ENCODE measurements at places on chromosomes 11 and 22.
A peak's percentile ranks its signal among the peaks of the same experiment; 100 is the strongest.

GRCh38 chr11:105357764-105358163 is 218.2 kb upstream of the CARD18 start:
- H3K4me3 ChIP-seq: no peak overlapping the region
- H3K4me1 ChIP-seq: no peaks in the 10 kb centered on the region
- H3K27ac ChIP-seq: no peak overlapping the region
- H3K36me3 ChIP-seq: no peaks in the 10 kb centered on the region
- no peaks in the 10 kb centered on the region for H3K27me3 ChIP-seq
- ATAC-seq: no peak

- no peaks in the 10 kb centered on the region for H3K4me1 ChIP-seq
- H3K4me3 ChIP-seq: no peak overlapping the region
- H3K27ac ChIP-seq: no peak overlapping the region
- peak; percentile 58 for ATAC-seq
Observed at GRCh38 chr11:65204646-65205601, 23.2 kb downstream of the CAPN1 start.

GRCh38 chr11:1200611-1201191 is 22.2 kb upstream of the MUC5B start:
- ATAC-seq: no peak
- H3K4me1 ChIP-seq: no peaks in the 10 kb centered on the region
- no peaks in the 10 kb centered on the region for H3K36me3 ChIP-seq
- no peak overlapping the region for H3K27ac ChIP-seq
- peaks cover 87% of the 10 kb centered on the region for H3K27me3 ChIP-seq

- no peak overlapping the region for H3K27ac ChIP-seq
- no peaks in the 10 kb centered on the region for H3K27me3 ChIP-seq
- no peak for ATAC-seq
- H3K36me3 ChIP-seq: no peaks in the 10 kb centered on the region
- no peak overlapping the region for H3K4me3 ChIP-seq
- H3K4me1 ChIP-seq: no peaks in the 10 kb centered on the region
Observed at GRCh38 chr11:73389134-73389525, 12.9 kb downstream of the RELT start.

DNA sequence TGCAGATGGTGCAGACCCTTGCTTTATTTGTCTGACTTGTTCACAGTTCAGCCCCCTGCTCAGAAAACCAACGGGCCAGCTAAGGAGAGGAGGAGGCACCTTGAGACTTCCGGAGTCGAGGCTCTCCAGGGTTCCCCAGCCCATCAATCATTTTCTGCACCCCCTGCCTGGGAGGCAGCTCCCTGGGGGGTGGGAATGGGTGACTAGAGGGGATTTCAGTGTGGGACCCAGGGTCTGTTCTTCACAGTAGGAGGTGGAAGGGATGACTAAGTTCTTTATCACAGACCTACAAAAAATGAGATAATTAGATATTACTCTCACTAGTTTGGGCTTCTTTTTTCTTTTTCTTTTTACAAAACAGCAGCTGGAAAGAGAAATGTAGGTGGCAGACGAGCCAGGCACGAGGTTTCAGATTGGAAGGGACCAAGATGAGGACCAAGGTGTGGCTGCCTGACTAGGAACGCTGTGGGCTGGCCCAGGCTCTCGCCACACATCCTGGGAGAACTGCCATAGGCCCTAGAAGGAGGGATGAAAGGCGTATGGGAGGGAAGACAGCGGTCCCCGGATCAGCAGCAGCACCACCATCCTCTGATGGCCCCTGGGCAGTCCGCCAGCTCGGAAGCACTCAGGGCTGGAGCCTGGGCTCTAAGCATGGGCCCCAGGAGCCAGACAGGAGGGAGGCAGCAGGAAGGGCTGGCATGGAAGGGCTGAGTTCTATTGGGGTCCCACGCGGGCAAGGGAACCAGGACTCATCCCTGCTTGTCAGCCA is 14.2 kb downstream of the TXN2 start:
- no peak for ATAC-seq
- no peaks in the 10 kb centered on the region for H3K36me3 ChIP-seq
- no peak overlapping the region for H3K4me3 ChIP-seq

GRCh38 chr11:26985943-26986342 is 8.0 kb upstream of the FIBIN start:
- no peak overlapping the region for H3K4me3 ChIP-seq
- H3K27me3 ChIP-seq: no peaks in the 10 kb centered on the region
- no peaks in the 10 kb centered on the region for H3K36me3 ChIP-seq
- peaks cover 6% of the 10 kb centered on the region for H3K4me1 ChIP-seq
- peak; percentile 56 for ATAC-seq

GRCh38 chr11:6547177-6547576 is 50.1 kb downstream of the DNHD1 start:
- no peak for ATAC-seq
- peaks cover 59% of the 10 kb centered on the region for H3K36me3 ChIP-seq
- H3K4me3 ChIP-seq: no peak overlapping the region
- no peaks in the 10 kb centered on the region for H3K27me3 ChIP-seq

- no peaks in the 10 kb centered on the region for H3K4me1 ChIP-seq
- ATAC-seq: no peak
- no peaks in the 10 kb centered on the region for H3K27me3 ChIP-seq
- H3K27ac ChIP-seq: no peak overlapping the region
Observed at GRCh38 chr11:102836290-102836875, 7.0 kb downstream of the MMP3 start.

DNA sequence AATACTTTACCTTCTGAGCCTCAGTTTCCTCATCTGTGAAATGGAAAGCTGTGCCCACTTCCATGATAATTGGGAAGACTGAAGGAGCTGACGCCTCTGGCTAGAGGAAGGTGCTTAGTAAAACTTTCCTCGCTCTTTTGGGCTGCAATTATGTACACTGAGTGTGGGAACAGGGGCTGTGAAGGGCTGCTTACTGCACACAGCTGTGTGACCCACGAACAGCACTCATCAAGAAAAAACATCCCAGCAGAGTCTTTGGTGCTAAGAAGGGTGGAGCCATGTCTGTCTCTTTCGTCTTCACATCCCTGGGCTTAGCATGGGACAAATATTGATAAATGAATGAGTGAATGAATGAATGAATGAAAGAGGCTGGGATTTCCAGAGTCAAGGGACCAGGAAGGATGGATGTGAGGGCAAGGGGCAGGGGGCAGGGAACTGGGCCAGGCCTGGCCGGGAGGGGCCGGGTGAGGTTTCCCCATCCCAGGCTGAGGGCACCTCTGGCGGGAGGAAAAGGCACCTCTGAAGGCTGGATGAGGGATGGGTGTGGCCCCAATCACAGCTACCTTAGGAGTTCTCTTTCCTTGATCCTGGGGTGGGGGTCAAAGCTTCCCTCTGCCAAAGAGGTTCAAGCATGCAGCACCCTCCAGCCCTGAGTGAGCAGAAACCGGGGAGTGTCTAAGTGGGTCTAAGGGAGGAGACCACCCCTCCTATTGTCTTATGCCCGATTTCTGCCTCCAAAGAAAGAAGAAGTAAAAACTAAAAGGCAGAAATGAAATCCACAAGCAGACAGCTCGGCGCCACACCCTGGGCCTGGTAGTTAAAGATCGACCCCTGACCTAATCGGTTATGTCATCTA is 9.2 kb upstream of the CD5 start:
- H3K4me1 ChIP-seq: no peaks in the 10 kb centered on the region
- no peak overlapping the region for H3K27ac ChIP-seq

DNA sequence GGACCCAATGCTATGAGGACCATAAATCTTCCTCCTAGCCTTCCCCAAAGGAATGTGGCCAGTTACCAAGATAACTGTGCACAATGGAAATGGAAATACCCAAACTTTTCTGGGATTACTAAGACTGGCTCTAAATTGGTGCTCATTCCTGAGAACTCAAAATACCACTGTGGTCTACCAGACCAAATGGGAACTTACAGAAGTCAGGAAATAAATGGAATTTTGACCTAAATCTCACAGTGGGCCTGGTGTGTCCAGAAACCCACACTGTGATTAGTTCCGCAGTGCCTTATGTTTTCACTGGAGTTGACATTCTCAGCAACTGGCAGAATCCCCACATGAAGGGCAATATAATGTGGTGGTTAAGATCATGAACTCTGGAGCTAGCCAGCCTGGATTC is 99.4 kb upstream of the ZC3H12C start:
- H3K4me1 ChIP-seq: peaks cover 9% of the 10 kb centered on the region
- H3K27me3 ChIP-seq: no peaks in the 10 kb centered on the region
- no peaks in the 10 kb centered on the region for H3K36me3 ChIP-seq
- ATAC-seq: no peak

GRCh38 chr22:25838960-25839741 is 97.2 kb downstream of the MYO18B start:
- peaks cover 43% of the 10 kb centered on the region for H3K27me3 ChIP-seq
- no peak for ATAC-seq
- H3K27ac ChIP-seq: no peak overlapping the region
- no peaks in the 10 kb centered on the region for H3K36me3 ChIP-seq
- H3K4me3 ChIP-seq: no peak overlapping the region
- no peaks in the 10 kb centered on the region for H3K4me1 ChIP-seq

DNA sequence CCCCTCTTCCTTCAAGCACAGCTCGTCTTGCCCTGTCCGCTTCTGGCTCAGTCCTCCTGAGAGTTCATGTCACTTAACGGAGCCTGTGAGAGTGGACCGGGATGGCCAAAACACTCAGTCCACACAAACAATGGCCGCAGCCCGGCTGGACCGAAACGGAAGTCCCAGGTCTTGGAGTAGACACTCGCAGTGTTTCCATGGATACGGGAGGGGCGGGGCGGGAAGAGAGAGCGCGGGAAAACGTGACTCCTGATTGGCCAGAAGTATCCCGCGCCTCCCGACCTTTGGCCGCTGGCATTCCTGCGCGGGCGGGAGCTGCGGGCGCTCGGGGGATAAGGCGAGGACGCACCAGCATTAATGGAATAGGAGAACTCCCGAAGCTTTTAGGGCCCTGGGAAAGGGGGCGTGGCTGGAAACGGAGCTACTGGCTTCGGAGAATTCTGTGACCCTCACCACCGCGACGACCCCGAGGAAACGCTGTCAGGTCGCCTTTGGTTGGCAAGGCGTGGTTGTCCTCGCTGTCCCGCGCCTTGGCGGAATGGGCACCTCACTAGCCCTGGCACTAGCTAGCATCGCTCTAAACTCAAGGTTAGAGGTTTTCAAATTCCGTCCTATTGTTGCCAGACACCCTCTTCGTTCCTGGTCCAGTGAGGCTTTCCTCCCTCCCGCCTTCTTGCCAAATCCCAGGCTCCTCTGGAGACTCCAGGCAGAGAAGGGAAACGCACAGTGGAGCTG is at the start of the genes NLRP14 and ZNF214:
TSS of gene NLRP14 (plus strand) at position 297 of the 735 bp plus-strand sequence. CDS start 18,108 bp downstream, outside the sequence.
TSS of gene ZNF214 (minus strand) at position 164 of the 735 bp plus-strand sequence. CDS start 17,511 bp downstream, outside the sequence.
- peak; percentile 96 for ATAC-seq
- no peaks in the 10 kb centered on the region for H3K36me3 ChIP-seq
- H3K27me3 ChIP-seq: no peaks in the 10 kb centered on the region
- peak within 1 kb of the TSS; percentile 2 for H3K27ac ChIP-seq
- no peaks in the 10 kb centered on the region for H3K4me1 ChIP-seq

DNA sequence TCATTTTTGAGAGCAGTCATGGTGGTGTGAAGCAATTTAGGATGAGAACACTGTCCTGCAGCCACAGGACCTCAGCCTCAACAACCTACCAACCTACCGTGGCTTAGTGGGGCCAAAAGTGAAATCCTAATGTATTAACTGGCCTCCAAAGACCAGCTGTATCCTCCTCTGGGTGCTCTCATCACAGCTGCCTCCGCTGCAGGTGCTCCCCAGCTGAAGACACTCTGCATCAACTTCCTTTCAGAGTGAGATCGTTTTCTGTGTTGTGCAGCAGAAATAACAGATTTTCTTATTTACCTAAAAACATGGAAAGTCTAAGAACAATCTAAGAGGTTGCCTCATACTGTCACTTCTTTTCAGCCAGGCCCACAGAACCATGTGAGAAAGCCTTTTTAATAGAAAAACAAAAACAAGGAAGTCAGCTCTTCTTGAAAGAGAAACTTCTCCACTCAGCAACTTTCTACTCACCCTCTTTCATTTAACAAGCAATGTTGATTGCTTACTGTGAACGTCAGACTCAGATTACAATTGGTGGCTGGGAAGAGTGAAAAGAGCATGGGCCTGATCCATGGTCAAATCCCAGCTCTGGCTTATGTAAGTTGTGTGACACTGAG is 136.1 kb downstream of the TENM4 start:
- H3K36me3 ChIP-seq: no peaks in the 10 kb centered on the region
- no peaks in the 10 kb centered on the region for H3K27me3 ChIP-seq
- H3K4me3 ChIP-seq: no peak overlapping the region
- H3K4me1 ChIP-seq: no peaks in the 10 kb centered on the region

GRCh38 chr11:111157571-111157970 is 88.0 kb upstream of the POU2AF2 start:
- H3K27ac ChIP-seq: no peak overlapping the region
- H3K27me3 ChIP-seq: no peaks in the 10 kb centered on the region
- ATAC-seq: no peak
- H3K36me3 ChIP-seq: no peaks in the 10 kb centered on the region
- H3K4me3 ChIP-seq: no peak overlapping the region

DNA sequence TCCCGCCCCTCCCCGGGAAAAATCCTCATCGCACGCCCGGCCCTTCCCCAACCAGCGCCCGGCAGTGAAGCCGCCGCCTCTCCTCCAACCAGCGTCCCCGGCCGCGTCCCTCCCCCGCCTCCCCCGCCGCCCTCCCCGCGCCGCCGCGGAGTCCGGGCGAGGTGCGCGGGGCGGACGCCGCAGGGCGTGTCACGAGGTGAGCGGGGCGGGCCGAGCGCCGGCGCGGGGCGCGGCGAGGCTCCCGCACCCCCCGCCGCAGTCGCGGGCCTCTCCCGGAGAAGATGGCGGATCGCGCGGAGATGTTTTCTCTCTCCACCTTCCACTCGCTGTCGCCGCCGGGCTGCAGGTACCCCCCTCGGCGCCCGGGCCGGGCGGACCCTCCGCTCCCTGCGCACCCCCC is at the start of gene MAPK8IP2:
TSS of gene MAPK8IP2 (plus strand) at position 256 of the 400 bp plus-strand sequence. CDS start at position 282, 26 bp downstream.
- H3K36me3 ChIP-seq: peaks cover 7% of the 10 kb centered on the region
- no peaks in the 10 kb centered on the region for H3K4me1 ChIP-seq
